ENCODE measurements at places on chromosomes 4 and X.

GRCh38 chr4:22901631-22902030, 208.9 kb downstream of the GBA3 start:
- DNase-seq: no peak

- DNase-seq: no peak
Observed at GRCh38 chr4:101475246-101475645, 127.9 kb upstream of the PPP3CA start.

DNA sequence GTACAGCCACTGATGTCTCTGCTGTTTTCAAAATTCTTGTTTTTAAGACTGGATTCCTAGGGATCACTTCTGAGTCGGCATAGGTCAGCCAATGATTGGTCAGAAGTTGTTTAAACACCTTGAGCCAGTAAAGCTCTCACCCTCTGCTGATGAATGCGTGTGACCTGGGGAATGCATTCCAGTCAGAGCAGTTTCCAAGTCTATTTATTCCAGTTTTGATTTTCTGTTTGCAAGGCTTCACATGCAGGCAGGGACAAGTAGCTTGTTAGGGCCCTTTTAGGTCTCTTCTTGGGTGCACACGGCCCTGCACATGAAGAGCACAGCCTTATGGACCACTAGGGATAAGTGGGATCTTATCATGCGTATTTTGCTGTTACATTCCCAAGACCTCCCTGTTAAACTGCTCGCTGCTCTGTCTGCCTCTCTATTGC, 47.0 kb downstream of the KLHL15 start:
- DNase-seq: no peak

DNA sequence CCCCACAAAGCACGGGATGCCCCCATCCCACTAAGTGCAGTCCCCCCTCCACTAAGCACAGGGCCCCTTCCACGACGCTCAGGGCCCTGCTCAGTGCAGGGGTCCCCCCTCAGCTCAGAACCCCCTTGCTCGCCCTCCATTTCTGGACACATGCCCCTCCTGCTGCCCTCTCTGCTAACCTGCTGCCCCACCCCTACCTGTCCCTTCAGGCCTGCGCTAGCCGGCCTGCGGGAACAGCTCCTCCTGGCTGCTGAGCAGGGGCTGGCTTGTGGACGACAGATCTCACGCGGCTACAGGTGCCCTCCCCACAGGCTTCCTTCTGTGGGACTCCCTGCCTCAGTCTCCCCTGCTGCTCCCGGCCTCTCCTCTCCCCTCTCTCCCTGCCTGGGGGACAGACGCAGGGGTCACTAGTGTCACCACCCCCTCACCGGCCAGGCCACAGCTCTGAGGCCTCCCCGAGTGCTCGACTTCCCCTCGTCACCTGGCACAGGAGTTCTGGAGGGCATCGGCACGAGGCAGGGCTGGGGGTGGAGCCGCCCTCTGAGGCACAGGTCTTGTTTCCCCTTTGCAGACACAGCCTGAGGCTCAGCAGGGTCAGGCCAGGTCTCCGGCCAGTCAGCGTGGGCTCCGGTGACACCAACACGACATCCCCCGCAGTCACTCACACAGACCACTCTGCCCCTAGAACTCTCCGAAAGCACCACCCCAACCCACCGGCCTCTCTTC, 21.6 kb downstream of the GAK start:
- no peak for DNase-seq

- DNase-seq: no peak
Observed at GRCh38 chr4:80361329-80361900, 25.9 kb downstream of the CFAP299 start.

DNA sequence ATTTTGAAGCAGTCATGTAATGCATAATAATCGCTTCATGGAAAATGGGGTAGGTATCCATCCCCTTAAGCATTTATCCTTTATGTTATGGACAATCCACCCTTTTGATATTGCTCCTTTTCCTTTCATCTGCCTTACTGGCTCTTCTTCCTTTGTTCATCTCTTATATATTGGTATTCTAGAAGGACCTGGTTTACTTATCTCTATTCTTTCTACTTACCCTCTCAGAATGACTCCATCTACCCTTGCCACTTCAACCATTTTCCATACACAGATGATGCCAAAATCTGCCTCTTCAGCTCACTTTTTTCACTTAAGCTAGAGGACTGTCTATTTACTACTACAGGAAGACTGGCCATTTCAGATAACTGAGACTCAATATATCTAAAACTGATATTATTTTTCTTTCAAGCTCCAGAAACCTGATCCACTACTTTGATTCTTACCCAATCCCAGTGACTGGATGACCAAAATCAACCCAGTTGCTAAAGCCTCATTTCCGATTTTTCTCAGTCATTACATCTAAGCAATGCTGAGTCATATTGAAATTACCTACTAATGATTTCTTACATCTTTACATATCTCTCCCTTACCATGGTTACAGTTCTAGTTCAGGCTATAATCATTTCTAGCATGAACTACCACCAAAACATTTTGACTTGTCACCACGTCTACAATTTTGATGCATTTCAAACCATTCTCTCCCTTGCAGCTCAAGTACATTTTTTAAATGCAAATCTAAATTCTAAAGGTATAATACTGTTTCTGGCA, 93.7 kb downstream of the FAAH2 start:
- no peak for DNase-seq

DNA sequence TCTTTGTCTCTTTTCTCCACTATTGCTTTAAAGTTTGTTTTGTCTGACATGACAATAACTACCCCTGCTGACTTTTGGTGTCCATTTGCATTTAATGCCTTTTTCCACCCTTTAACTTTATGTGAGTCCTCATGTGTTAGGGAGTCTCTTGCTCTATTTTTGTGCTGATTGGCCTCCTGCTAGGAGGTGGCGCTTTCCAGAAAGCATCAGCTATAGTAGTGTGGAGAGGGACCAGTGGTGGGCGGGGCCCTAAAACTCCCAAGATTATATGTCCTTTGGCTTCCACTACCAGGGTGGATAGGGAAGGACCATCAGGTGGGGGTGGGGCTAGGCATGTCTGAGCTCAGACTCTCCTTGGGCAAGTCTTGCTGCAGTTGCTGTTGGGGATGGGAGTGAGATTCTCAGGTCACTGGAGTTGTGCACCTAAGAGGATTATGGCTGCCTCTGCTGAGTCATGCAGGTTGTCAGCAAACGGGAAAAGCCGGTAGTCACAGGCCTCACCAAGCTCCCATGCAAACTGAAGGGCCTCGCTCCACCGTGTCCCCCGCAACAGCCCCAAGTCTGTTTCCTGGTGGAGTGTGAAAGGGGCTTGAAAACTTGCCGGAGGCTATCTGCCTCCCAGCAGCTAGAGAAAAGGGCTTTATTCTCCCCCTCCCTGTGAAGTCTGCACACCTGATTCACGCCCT, 156.3 kb downstream of the CPEB2 start:
- DNase-seq: no peak

- DNase-seq: no peak
Observed at GRCh38 chr4:86967798-86968197, 33.0 kb downstream of the AFF1 start.

- DNase-seq: no peak
Observed at GRCh38 chr4:112076919-112077608, 68.2 kb upstream of the FAM241A start.

DNA sequence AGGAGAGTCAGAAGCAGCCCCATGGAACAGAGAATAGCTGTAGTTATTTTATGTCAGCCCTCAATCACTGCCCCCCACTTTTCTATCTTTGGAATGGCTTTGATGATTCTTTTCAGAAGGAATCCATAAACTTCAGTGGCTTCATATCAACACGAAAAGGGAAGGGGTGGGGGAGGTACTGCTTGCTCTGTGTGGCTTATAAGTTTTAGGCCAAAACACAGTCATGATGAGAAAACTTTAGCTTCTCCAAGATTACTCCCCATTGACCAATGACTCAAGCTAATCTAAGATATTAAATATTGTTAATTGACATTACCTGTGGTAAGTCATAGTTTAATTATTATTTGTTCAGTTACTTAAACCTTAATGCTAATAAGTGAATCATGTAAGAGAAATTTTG, 669.6 kb upstream of the FAM241A start:
- no peak for DNase-seq

- no peak for DNase-seq
Observed at GRCh38 chrX:55041514-55041913, 10.7 kb upstream of the ALAS2 start.

DNA sequence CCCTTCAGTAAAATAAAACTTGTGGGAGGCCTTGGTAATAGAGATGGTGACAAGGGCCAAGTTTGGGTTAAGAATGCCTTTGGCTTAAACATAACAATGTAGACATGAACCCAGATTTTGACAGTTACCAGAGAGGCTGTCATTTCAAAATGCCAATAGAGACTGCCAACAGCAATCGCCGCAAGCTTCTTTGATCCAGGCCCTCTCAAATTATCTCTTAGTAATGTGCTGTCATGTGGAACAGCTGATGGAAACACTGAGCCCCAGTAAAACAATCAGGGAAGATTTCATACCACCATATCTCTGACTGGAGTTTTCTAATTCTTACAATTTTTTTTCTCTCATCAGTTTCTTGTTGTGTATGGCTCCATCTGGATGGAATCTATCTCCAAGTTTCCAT, 80.5 kb downstream of the ZNF330 start:
- DNase-seq: no peak

- no peak for DNase-seq
Observed at GRCh38 chr4:143406523-143406922, 69.8 kb downstream of the GAB1 start.

DNA sequence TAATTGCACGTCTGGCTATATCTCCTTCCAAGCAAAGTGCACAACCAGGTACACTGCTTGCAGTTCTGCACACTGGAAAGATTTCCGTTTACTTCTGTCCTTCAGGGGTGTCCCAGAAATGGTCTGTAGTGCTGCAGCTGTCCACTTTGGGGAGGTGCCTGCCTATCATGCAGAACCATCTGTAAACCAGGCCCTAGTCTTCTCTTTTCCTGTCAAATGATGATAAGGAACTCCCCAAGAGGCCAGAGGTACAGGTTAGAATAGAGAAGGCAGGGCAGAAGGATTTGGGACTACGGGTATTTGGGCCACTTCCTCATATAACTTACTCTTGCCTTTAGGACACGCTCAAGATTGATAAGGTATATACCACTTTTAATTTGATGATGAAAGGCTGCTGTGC, 746.9 kb downstream of the FAT4 start:
- DNase-seq: no peak

- no peak for DNase-seq
Observed at GRCh38 chr4:123651066-123651465, 254.5 kb downstream of the SPRY1 start.

- DNase-seq: no peak
Observed at GRCh38 chr4:175092114-175092513, 174.0 kb downstream of the ADAM29 start.

DNA sequence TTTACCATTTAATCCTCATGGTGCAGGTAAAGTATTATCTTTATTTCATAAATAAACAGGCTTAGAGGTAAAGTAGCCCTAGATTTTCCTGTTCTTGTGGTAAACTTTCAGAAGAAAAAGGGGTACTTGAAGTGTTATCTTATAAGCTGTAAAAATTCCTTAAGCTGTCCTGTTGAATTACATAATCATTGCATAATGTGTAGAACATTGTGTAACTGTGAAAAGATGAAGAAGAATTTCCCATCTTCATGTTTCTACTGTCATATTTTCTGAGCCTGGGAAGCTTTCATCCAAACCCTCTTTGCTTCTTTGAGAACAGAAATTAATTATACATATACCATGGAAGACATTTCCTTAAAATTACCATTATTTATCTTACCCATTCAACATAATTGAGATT, 90.5 kb downstream of the ELOVL6 start:
- no peak for DNase-seq

- DNase-seq: no peak
Observed at GRCh38 chr4:39363773-39364393, 2.3 kb downstream of the RFC1 start.

GRCh38 chr4:8675383-8675782, 82.8 kb downstream of the CPZ start:
- no peak for DNase-seq

DNA sequence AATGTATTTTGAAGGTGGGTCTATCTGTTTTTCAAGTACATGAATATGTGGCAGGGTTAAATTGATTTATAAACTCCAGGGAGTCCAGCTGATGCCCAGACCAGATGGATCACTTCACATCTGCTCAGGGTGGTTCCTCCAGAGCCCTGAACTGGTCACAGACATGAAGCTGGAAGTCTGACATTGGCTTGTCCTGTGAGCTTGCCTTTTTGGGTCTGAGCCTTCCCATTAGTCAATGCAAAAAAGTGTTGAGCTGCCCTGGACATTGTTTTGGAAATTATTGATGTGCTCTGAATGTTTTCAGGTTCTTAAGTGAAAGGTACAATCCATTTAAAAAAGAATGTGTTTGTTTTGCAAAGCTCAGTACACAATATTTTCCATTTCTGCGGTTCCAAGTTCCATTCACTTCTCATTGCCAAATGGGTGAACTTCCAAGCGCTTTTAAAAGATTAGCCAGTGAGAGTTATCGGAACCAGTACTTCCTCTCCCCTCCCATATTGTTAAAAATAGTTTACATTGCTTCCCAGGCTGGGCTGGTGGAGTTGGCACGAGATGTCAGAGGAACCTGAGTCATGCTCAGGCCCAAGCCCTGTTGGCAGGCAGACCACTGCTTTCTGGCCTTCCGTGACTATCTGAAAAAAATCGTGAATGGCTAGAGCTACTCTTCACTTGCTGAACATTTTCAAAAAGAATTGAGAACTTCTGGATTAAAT, 52.1 kb downstream of the PDGFRA start:
- no peak for DNase-seq

GRCh38 chr4:105015750-105016149, 130.9 kb upstream of the TET2 start:
- DNase-seq: no peak

DNA sequence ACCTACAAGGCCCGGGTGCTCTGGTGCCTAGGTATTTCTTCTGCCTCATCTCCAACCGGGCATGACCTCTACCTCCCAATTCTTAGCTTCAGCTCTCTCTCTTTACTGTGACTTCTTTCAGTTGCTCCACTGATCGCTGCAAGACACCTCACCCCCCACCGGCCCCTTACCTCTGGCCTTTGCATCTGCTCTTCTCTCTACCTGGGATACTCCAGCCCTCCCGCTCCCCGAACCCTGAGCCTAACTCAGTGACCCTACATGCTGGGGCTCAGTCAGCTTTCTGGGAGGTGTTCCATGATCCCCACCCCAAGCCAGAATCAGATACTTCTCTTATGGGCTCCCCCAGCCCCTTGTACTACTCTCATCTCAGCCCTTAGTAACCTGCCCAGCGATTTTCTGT, 99.6 kb downstream of the EFNB1 start:
- no peak for DNase-seq

GRCh38 chr4:28004520-28004919, 1143.9 kb downstream of the STIM2 start:
- DNase-seq: no peak

DNA sequence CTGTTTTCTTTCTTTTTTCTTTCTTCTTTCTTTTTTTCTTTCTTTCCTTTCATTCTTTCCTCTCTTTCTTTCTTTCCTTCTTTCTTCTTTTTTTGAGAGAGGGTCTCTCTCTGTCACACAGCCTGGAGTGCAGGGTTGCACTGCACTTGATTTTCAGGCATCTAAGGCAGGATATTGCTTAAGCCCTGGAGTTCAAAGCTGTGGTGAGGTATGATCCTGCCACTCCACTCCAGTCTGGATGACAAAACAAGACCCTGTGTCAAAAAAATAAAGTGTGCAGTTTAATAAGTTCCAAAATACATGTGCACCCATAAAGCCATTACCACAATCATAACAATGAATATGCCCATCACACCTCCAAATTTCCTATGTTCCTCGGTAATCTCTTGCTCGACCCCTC, 10.6 kb upstream of the ZNF718 start:
- no peak for DNase-seq
